ENCODE measurements at places on chromosomes 16 and 17.

DNA sequence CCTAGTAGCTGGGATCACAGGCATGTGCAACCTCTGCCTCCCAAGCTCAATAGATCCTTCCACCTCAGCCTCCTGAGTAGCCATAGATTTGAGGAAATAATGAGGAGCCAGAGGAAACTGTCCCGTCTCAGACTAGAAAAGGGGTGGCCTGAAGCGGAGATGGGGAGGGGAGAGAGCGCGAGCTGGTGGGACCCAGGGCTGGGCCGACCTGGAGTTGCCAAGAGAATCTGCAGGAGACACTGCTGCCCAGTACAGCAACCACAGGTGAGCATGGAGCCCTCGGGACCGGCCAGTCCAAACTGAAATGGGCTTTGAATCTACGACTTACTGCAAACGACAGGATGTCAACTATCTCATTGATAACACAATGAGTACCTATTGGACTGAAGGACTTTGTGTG lies 24.3 kb downstream of the CD300A start:
- DNase-seq = no peak

DNA sequence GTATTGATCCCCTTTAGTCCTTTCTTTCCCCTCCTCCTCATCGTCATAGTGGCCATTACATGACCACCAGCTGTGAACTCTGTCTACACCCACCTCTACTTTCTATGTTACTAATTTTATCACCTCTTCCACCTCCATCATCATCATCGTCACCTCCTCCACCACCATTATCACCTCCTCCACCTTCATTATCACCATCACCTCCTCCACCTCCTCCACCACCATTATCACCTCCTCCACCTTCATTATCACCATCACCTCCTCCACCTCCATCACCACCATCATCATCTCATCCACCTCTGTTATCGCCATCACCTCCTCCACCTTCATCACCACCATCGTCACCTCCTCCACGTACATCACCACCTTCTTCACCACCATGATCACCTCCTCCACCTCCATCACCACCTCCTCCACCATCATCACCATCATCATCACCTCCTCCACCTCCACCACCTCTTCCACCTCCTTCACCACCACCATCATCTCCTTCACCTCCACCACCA lies 25.8 kb downstream of the ADGRG5 start:
- no peak for DNase-seq

DNA sequence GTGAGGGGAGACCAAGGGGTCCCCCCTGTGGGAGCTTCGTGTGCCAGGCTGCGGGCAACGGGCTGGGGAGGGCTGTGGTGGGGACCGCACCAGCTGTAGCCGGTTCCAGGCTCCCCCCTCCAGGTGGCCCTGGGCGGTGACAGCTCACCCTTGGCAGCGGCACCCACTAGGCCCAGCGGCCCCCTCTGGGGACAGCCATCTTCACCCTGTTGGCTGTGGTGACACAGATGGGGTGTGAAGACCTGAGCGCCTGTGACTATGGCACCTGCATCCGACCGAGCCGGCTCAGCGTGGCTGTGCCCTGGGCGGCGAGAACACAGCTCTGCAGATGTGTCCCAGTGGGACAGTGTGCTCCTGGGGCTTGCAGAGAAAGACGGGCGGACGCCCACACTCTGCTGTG lies 1.1 kb upstream of the C1QTNF8 start:
- DNase-seq = no peak

GRCh38 chr16:19170043-19170655 lies 2.1 kb downstream of the SYT17 start:
- DNase-seq = no peak

DNA sequence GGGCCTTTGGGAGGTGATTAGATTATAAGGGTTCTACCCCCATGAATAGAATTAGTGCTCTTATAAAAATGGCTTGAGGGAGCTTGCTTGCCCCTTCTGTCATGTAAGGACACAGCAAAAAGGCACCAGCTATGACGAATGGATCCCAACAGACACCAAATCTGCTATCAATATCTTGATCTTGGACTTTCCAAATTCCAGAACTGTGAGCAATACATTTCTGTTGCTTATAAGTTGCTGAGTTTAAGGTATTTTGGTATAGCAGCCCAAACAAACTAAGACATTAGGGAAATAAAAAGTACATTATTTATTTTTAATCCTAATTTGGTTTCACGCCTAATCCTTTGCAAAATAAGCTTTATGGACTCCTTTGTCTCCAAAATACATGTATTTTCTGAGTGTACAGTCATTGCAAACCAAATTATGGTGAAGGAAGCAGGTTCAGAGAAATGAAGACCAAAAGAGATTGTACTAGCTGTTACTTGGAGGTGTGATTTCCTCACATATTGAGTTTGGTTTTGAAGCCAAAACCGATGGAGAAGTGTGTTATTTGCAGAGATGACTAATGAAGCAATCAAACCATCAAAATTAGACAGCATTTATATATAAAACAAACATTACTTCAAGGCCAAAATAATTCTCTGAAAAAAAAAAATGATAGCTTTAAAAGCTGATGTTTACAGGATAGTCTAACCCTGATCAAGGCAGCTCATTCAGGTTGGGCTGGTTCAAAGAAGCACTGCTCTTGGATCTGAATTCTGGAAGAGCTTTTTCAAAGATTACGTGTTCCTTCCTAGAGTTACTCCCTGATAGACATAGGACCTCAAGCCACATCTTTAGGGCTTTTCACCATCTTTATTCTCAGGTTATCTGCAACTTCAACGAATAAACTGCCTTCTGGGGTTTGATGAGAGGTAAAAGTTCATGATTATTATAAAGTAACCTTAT lies 71.6 kb downstream of the MYO1D start:
- DNase-seq = no peak

DNA sequence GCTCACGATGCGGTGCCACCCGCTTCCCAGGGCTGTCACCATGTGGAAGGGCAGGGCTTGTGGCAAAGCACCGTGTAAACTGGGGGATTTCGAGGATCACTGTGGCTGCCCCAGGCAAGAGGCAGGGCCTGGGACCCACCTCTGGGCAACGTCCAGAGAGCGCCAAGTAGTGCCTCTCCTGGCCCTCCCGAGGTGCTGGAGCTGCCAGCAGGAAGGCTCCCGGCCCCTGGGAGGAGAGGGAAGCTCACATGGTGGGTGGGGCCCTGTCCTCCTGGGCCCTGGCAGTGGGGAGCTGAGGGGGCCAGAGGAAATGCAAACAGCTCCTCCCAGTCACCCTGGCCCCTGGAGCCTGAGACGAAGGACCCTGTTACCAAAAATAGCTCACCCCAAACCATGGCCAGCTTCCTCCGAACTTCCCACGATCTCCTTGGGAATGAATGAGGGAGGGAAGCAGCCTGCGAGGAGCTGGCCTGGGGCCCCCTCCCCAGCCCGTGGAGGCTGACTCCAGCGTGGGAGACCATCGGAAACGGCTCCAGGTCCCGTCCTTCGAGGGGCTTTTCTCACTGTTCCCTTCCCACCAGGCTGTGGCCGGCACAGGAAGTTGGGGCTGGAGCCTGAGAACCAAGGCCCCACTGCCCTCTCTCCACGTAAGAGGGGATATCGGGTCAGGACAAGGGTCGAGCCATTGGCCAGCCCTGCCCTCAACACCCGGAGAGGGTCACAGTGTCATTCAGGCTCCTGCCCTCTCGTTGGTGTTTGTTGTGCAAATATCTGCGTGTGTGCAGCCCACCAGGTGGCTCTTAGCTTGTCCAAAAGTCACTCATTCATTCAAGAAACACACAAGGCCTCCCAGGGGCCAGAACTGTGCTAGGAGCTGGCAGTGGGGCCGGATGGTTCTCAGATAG lies 17.7 kb downstream of the VASN start:
- no peak for DNase-seq

DNA sequence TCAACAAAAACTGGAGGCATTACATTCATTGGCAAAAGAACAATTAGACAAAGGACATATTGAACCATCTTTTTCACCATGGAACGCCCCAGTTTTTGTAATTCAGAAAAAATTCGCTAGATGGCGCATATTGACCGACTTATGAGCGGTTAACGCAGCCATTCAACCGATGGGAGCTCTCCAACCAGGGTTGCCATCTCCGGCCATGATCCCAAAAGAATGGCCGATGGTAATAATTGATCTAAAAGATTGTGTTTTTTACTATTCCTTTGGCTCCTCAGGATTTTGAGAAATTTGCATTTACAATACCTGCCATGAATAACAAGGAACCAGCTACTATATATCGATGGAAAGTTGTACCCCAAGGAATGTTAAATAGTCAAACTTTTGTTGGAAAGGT lies 21.4 kb downstream of the ALOX15B start:
- DNase-seq = peak; percentile 15

DNA sequence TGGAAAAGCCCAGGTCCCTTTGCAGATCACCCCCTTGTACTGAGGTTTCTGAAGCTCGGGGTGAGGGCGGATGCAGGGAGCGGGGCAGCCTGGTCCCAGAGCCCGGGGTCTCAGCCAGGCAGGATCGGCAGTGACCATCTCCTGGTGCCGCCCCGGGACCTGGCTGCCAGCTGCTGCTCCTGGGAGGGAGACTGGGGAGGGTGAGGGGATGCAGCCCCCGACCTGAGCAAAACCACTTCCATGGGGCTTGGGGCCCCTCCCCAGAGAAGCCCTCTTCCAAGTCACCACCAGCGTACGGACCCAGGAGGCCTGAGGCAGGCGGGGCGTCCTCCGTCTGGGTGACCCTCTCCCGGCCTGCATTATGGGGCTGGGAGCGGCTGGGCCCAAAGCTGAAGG lies 14.8 kb downstream of the CD7 start:
- no peak for DNase-seq

GRCh38 chr16:47779201-47780016 lies 318.3 kb downstream of the PHKB start:
- peak; percentile 6 for DNase-seq

DNA sequence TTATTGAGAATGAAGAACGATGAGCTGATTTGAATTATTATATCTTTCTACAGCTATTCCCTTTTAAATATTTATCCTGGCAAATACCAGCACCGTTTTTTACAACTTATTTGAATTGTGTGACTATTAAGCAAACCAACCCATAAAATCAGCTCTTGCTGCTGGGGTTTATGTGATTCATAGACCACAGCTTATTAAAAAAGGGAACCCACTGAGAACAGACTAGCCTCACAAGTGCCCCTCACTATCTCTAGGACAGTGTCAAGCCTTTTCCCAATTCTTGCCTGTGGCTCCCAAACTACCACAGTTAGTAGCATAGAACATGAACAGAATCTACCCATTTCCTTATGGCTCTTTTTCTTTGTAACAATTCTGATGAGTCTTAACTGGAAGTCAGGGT lies 6.1 kb upstream of the LIG3 start:
- DNase-seq = no peak

DNA sequence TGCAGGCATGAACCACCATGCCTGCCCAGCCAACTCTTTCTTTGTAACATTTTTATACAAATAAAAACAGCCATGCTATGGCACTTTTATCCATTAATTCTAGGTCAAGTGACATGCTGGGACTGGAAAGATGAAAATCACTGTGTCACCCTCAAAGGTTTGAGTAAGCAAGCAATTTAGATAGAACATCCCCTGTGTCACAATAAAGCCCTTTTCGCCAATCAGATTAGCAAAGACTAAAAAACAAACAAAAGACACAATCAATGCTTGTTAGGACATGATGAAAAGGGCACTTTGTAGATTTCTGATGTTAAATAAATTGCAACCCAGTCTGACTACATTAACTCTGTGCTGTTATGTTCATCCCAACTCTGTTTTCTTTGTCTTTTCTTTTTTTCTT lies 26.4 kb downstream of the CHP2 start:
- DNase-seq = no peak

- no peak for DNase-seq
These were observed 7.5 kb downstream of the TK2 start for GRCh38 chr16:66542396-66542795.

GRCh38 chr16:309476-309875 lies 26.5 kb downstream of the PDIA2 start:
- no peak for DNase-seq

DNA sequence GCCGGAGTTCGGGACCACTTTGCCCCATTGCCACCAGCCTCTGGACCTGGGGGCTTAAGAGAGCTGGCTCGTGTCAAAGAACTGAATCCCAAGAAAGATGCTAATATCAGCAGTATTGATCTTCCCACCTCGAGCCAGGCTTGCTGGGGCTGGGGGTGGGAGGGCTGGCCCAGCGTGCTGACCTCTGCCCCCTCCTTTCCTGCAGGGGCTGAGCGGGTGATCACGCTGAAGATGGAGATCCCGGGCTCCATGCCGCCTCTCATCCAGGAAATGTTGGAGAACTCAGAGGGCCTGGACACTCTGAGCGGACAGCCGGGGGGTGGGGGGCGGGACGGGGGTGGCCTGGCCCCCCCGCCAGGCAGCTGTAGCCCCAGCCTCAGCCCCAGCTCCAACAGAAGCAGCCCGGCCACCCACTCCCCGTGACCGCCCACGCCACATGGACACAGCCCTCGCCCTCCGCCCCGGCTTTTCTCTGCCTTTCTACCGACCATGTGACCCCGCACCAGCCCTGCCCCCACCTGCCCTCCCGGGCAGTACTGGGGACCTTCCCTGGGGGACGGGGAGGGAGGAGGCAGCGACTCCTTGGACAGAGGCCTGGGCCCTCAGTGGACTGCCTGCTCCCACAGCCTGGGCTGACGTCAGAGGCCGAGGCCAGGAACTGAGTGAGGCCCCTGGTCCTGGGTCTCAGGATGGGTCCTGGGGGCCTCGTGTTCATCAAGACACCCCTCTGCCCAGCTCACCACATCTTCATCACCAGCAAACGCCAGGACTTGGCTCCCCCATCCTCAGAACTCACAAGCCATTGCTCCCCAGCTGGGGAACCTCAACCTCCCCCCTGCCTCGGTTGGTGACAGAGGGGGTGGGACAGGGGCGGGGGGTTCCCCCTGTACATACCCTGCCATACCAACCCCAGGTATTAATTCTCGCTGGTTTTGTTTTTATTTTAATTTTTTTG lies 8.5 kb downstream of the GJD3 start:
- no peak for DNase-seq

DNA sequence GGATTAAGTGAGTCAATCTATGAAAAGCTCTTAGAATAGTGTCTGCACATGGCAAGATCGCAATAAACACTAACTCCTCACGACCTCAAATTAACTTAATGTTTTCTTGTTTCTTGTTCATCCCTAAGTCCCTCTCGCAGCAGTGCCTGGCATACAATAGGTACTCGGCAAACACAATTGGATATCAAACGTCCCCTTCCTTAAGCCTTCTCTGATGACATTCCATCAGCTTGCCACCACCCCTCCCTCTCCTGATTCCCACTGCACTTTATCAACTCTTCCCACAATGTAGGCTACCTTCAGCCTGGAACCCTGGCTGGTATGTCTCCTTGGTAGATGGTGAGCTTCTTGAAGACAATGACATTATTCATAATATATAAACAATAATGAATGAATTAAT lies 33.3 kb downstream of the CCDC42 start:
- no peak for DNase-seq

- peak; percentile 70 for DNase-seq
These were observed 913 bp upstream of the NOG start for GRCh38 chr17:56592487-56593085.
